ENCODE measurements at places on chromosomes 1 and 21. TPM values are rescaled to one million over a fixed set of nuclear protein-coding genes. Genes with fewer than 3 reads are reported as not detected.

PSMB4 gene
- total RNA-seq = 340 TPM

ENAH gene
- total RNA-seq = 95.8 TPM

MSH4 gene
- not detected for total RNA-seq

COL9A2 gene
- 0.23 TPM for total RNA-seq

TMEM269 gene
- total RNA-seq = 0.18 TPM

FCMR gene
- 7.0 TPM for total RNA-seq

CAPN8 gene
- 0.23 TPM for total RNA-seq

KRTAP13-2 gene
- not detected for total RNA-seq

SAMD13 gene
- total RNA-seq = 0.45 TPM

SPRR2F gene
- not detected for total RNA-seq

CCDC185 gene
- total RNA-seq = not detected

BNIPL gene
- total RNA-seq = 0.11 TPM

NENF gene
- 144 TPM for total RNA-seq

RGS4 gene
- 0.08 TPM for total RNA-seq

IFNLR1 gene
- total RNA-seq = 1.5 TPM

CELA3B gene
- total RNA-seq = not detected

CHAF1B gene
- total RNA-seq = 13.5 TPM

HIPK1 gene
- 16.5 TPM for total RNA-seq

KRTAP19-3 gene
- not detected for total RNA-seq

PROK1 gene
- not detected for total RNA-seq

GBP6 gene
- not detected for total RNA-seq

UMODL1 gene
- total RNA-seq = not detected

ARHGAP30 gene
- total RNA-seq = 0.07 TPM

ATP6V1G3 gene
- total RNA-seq = not detected

WNT9A gene
- total RNA-seq = 8.2 TPM

TRIM17 gene
- not detected for total RNA-seq

LRRC8C gene
- 16.4 TPM for total RNA-seq

PTPRF gene
- 92.7 TPM for total RNA-seq

KRTAP10-9 gene
- not detected for total RNA-seq

RALGPS2 gene
- total RNA-seq = 23.1 TPM
